ENCODE measurements at places on chromosomes 3 and 15.
A peak's percentile ranks its signal among the peaks of the same experiment; 100 is the strongest.

DNA sequence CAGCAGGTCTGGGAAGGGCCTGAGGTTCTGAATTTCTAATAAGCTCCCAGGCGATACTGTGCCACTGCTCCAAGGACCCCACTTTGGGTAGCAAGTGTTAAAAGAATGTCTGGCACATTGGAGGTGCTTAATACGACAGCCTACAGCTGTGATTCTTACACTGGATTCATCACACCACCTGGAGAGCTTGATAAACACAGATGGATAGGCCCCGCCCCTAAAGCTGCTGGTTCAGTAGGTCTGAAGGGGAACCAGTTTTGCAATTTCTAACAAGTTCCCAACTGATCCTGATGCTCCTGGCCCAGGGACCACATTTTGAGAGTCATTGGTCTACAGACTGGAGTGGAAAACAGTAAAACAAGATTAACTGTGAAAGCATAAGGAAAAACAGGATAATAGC, 124.8 kb upstream of the ST8SIA2 start:
- no peak for DNase-seq

GRCh38 chr3:186284661-186285060, 77.4 kb downstream of the DGKG start:
- DNase-seq: no peak

DNA sequence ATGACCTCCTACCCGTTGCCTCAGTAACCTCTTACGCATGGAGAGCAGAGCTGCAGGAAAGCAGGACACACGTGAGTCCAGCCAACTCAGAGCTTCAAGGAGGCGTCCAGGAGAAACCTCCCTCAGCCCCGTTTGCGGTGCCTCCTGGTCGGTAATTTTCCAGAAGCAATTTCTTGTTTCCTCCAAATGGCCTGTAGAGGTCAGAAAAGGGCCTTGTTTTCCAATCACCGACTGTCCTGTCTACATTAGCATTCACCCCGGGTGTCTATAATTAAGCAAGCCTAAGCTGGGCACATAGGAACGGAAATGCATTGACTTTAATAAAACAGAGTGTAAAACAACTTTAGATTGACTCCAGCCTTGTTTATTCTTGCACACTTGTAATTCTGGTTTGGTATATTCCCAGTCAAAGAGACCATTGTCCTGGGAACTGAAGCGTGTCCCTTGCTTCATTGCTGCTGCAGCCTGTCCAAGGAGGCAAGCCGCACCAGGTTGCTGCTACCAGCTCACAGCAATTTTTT, 836.2 kb downstream of the AGBL1 start:
- DNase-seq: peak; percentile 48

DNA sequence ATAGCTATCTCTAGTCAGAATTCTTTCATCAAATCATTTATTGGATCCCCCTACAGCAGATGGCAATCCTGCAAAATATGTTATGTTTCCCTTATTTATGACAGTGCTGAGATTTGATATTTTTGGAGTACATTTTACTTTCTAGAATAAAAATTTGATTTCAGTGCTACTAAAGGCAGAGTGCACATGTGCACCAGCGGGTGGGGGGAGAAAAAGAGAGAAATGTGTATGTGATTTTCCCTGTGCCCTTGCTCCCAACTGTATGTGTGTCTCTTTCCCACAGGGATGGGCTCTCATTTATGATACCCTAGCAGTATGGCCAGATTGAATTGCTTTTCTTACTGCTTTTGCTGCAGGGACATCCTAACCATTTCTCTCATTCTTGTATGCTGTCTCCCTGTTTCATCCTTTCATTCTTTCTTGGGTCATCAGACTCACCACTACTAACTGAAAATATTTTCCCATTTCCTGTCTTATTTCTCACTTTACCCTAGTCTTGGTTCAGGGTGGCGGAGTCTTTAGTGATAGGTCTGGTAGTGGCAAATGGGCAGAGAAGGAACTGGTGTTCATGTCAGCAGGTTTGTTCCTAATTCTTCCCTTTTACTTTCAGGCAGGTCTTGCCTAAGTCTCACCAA, 140.7 kb downstream of the TCF12 start:
- DNase-seq: no peak

GRCh38 chr3:36303286-36303685, 77.0 kb upstream of the STAC start:
- DNase-seq: no peak

All from PC-3 (cell line).